ENCODE measurements at places on chromosomes 3 and 15.

DNA sequence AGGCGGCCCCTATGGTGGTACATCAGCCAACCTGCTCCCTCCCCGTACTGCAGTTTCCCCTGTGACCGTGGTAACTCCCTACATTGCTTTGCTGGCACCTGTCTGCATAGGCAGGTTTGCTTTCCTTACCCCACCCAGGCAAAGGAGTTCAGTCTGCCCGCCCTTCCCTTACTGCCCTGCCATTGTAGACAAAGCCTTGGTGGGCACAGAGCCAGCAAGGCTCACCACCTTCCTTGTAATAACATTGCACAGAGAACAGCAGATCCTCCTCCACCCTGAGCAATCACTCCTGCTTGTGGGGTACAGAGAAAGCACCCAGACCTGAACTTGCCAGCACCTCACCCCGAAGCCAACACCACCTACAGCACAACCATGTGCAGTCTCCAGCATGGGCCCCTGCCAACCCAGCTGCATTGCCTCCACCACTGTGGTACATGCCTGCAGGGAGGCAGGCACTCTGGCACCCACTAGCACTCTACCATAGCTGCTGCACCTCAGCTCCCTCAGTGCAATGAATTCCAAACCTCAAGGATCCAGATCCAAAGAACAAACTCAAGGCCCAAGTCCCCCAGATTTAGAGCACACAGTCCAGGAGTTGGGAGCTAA lies 192.7 kb upstream of the KCNMB2 start:
- DNase-seq = no peak

DNA sequence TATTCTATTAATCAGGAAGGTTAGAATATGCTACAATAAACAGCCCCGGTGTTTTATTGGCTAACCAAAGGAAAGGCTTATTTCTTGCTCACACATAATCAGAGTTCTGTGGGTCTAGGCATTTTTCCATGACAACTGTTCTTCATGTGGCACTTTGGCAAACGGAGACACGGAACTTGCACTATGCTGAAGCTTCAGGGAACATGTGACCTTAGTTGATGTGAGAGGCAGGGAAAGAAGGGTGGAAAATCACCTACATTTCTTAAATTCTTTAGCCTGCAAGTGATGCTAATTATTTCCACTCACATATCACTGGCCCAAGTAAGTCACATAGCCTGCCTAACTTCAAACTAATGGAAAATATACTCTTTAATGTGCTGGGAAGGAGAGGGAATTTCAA lies 344.6 kb downstream of the SV2B start:
- no peak for DNase-seq

GRCh38 chr15:98671060-98672008 lies 23.0 kb downstream of the IGF1R start:
- DNase-seq = no peak

DNA sequence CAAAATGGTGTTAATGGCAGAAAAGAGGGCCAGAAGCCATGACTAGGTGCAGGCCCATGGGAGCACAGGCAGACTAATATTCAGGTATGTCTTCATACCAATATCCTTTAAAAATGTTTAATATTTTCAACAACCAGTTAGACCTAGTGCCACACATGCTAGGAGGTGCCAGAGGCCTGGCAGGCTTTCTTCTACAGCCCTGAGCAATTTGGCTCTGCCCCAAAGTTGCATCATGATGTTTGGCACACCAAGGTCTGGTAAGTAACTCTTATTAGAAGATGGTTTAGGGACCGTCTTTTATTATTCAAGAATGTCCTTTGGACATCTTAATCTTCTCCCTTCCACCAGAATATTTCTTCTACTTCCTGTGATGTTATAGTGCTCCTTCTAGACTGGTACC lies 34.8 kb downstream of the MITF start:
- no peak for DNase-seq

DNA sequence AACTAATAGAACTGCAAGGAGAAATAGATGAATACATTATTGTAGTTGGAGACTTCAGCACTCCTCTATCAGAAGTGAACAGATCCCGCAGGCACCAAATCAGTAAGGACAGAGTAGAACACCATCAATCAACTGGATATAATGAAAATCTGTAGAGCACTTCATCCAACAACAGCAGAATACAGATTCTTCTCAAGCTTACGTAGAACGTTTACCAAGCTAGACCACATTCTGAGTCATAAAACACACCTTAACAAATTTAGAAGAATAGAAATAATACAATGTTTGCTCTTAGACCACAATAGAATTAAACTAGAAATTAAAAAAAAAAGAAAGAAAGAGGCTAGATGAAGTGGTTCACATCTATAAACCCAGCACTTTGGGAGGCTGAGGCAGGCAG lies 70.7 kb upstream of the NEDD4 start:
- DNase-seq = no peak

DNA sequence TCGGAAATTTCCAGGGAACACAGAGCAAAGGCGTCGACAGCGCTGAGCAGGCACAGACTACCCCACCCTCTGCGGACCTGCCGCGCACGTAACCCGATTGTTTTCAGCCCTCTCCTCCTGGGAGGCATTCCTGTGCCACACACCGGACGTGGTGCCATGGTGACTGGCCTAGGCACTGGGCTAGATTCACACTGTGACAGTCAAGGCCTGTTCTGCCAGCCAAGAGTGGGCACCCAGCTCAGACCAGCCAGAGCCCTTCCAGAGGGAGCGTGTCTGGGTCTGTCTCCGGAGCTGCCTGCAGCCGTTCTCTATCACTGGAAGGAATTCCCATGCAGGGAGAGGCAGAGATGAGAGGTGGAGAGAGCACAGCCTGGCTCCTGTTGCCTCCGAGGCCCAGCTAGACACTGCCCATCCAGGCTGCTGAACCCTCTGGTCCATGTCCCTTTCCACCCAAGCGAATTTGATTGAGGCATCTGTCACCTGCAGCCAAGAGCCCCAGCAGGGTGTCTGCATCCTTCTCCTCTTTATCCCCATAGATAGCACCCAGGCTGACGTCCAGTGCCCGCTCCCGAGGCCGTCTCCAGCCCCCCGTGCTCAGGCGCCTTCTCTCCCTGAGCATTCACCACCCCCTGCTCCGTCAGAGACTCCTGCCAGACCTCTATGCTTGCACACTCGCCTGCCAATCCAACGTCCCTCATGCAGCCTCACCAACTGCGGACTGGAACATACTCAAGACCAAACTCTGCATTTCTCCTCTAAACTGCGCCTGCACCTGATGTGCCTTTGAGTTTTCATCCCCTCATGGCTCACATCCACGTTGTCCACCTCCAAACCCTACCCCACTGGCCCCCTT lies 267.5 kb downstream of the OCA2 start:
- no peak for DNase-seq

- DNase-seq = no peak
These were observed 3.4 kb downstream of the SLC25A26 start for GRCh38 chr3:66224220-66224619.

GRCh38 chr15:84725001-84725491 lies 9.1 kb upstream of the SEC11A start:
- DNase-seq = peak; percentile 27

GRCh38 chr3:136819731-136820679 lies 1.1 kb downstream of the SLC35G2 start:
- no peak for DNase-seq

DNA sequence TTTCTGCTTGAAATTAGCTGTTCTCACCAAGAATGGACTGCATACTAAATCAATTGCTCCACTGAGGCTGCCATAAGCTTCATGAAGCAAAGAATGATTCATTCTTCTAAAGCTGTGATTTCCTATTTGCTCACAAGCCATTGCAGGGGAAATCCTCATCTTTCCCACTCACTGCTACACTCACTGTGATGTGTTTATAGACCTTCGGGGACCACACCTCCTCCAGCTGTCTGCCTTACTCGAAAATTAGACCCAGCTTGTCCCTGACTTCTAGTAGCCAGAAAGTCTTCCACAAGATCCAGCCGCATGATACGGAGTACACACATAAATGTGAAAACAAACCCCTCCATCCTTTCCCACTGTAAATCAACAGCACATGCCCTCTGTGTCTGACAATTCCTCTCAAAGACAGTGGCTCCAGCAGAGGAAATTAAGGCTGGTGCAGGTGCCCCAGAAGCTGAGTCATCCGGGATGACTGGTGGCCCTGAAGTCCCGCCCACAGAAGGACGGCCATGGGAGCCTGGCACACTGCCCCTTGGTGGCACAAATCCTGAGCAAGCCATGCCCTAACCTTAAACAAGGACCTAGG lies 172.0 kb downstream of the STT3B start:
- DNase-seq = peak; percentile 26

- no peak for DNase-seq
These were observed 145.8 kb downstream of the CBLB start for GRCh38 chr3:105722943-105723556.

GRCh38 chr3:71565976-71566375 lies 17.6 kb downstream of the FOXP1 start:
- DNase-seq = no peak

DNA sequence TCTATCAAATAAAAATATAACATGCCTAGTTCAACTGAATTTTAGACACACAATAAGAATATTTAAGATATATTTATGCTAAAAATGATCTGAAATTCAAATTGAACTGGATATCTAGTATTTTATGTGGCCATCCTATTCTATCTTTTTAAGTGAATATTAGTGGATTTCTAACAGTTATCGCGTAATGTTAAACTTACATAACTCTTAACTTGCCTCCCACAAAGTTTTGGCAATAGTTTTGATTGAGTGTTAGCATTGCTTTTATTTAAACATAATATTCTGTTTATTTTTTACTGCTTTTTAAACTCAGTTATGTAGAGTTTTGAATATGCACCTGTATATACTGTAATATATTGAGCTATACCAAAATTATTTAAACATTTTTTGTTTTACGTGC lies 1279.5 kb downstream of the OTOL1 start:
- no peak for DNase-seq

DNA sequence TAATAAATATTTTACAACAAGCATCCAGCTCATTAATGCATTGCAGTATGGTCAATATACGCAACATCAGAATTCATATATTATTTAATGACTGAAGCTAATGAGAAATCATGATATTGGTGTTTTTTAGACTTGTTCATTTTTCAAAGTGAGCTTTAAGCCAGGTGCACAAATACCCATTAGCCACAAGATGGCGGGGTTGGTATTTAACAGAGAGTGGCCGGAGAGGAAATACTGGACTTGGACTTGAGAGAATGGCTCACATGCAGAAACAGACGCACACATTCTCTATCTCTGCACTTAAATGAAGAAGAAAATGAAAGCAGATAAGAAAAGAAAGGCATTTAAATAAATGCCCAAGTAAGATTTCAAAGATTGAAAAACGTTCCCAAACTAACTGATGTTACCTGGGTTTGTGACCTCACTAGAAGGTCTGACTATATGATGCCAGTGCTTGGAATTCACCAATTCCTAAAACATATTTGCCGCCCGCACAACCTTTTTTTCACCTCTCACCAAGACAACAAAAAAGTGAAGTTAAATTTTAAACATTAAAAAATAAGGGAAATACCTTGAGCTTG lies 21.2 kb upstream of the CRBN start:
- DNase-seq = no peak

GRCh38 chr3:8945890-8946600 lies 17.2 kb downstream of the RAD18 start:
- no peak for DNase-seq

GRCh38 chr15:40392986-40393948 lies 10.7 kb downstream of the KNSTRN start:
- DNase-seq = no peak

GRCh38 chr3:58271901-58272501 lies 34.0 kb upstream of the RPP14 start:
- peak; percentile 54 for DNase-seq

GRCh38 chr3:72903004-72903403 lies 15.2 kb downstream of the GXYLT2 start:
- peak; percentile 66 for DNase-seq

DNA sequence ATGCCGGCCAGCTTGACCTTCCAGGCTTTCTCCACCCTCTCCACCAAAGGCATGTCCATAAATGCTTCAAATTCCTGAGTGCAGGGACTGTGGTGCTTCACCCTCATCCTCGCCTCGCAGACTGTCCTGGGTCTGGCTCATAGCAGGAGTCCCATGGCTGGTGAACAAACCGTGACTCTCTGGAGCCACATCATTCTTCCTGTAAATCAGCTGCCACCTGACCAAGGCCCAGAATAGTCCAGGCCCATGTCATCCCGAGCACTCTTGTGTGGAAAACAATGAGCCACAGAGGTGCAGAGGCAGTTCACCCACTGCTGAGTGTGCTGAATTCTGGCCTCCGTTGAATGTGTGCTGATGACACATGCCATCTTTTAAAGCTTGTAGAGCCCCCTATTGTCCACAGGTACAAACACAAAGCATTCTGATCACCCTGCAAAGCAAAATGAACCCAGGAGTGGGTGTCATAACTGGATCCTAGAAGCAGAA lies 68.6 kb downstream of the ABHD5 start:
- peak; percentile 95 for DNase-seq

DNA sequence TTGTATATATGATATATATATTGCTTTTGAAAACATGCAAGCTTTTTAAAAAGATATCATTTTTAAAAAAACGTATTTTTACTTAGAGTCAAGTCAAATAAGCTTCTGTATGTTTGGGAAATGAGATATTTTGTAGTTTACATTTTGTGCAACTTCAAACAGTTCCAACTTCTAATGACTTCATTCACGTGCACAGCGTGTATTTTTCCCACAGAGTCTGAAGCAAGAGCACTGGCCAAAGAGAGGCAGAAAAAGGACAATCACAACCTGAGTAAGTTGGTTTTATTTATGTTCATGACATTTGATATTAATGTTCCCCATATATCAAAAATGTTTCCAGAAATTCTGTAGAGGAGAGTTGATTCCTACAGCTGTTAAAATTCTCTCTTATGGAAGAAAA lies 47.9 kb upstream of the SAMMSON start:
- DNase-seq = no peak

DNA sequence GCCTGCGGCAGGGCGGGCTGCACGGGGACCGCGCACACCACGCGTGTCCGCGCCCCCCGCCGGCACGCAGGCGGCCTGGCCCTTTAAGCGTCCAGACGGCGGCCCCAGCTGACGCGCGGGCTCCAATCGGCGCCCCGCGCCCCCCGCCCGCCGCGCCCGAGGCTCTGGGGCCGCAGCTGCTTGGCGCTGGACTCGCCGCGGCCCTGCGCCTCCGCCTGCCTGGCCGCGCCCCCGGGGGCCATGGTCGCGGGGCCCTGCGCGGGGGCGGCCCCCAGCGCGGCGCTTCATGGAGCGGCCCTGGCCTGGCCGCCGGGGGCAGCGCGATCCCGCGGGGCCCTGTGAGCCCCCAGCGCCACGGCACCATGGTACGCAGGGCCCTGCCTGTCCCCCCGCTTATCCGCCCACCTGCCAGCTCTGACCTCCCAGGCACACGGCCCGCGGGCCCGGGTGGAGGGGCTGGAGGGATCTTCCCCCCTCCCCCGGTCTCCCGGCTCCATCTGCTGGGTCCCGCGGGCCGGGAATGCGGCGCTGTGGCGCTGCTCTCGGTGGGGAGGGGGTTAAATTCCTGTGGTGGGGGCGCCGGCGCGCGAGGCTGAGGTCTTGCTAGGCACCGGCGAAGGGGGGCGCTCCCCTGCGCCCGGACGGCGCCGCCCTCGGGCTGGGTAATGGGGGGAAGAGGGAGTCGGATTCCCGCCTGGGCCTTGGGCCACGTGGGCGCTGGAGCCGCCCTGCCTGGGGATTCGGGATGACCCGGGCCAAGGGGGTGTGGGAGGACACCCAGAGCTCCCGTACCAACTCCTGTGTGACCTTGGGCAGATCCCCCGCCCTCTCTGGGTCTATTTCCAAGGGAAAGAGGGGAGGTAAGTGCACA lies 1.1 kb downstream of the ZBTB47 start:
- DNase-seq = no peak

GRCh38 chr15:76368122-76368621 lies 31.6 kb downstream of the ISL2 start:
- DNase-seq = no peak
